ENCODE measurements at places on chromosomes 3 and 15.

DNA sequence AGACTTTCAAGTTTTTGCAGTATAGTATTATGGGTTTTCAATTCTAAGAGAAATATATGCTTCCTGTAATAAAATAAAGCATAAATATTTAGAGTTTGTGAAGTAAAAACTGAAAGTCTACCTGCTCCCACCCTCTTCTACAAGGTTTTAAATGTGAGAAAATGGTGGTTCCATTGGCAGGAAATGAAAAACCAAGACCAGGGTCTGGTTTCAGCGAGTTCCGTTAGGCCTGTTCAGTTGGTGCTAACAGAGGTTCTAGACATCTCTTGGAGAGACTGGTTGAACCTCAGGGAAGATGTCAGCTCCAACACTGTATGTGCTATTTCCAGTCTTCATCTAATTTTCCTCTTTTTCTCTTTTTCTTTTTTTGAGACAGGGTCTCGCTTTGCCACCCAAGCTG, 11.8 kb upstream of the MYO1E start:
- no peak for DNase-seq

DNA sequence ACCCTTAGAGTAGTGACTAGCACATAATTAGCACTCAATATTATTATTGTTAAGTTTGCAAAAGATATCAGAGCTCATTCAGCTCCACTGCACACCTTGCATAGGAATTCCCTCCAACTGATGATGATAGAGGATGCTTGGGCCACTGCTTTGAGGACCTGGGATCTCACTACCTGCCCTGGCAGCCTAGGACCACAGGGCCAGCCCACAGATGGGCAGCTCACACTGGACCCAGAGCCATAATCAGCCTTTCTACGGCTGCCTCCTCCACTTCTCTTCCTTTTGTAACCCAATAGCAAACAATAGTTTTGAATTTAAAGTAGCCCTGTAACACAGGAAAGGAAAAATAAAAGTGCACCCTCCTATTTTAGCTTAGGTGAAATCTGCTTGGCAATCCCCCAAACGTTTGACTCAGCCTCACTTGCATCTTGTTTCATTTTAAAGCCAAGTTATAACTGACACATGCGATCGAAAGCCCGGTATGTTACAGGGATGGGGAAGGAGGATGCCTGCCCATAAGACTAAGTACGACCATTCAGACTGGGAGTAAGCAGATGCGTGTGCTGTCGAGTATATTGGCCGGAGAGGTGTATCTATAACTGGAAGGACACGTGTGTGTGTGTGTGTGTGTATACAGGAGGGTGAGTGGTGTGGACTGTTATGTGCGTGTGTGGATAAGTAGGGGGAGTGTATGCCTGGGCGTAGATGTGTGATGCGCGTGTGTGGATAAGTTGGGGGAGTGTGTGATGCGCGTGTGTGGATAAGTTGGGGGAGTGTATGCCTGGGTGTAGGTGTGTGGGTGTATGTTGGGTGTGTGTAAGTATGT, 65.9 kb downstream of the CPN2 start:
- no peak for DNase-seq

DNA sequence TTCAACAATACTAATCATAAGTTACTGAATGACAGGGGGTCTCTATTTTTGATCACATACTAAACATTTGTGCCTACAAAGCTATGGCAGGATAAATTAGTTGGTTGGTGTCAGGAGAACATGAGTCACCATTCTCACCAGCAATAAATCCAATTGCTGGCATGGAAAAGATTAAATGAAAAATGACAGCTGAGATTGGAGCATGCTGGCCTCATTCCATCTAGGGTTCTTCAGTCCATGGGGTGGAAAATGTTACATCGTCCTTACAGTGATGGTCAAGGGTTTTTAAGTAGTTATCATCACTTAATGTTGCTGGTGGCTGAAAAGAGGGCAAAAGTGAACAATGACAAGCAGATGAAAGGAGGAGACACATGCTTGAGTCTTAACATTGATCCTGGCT, 180.1 kb upstream of the BCL6 start:
- DNase-seq = no peak

DNA sequence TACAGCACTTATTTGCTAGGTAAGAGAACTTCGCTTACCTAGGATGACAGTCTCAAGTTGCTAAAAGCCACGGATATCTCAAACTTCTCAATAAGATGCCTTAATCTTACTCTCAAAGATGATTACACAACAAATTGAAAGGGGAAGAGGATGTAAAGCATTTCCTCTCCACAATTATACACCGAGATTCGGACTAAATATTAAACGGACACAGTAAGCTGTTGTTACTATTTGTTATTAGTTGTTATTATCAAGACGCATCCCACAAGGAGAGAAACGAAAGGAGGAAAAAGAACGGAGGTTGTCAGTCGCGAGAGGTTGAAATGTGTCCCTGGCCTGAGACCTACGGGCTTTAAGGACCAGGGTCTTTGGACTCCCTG, 660 bp downstream of the ZNF106 start:
- no peak for DNase-seq

DNA sequence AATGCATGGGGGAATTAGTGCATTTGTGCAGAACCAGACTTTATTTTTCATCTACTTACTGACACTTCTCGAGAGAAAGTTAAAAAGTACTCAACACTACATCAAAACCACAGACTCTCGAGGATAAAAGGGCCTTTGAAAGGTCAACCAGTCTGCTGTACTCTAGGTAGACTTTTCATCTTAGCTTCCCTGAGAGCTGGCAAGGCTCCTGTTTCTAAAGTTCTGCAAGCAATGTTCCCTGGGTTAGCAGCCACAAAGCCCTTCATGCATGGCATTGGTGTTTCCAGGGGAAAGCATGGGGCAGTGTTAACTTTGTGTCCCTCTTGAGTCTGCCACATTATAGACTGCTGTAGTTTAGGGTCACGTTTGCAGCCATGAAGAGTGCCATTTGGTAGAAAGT, 106.4 kb upstream of the PFN2 start:
- no peak for DNase-seq

- no peak for DNase-seq
These were observed 11.2 kb downstream of the TMOD3 start for GRCh38 chr15:51840692-51841091.

DNA sequence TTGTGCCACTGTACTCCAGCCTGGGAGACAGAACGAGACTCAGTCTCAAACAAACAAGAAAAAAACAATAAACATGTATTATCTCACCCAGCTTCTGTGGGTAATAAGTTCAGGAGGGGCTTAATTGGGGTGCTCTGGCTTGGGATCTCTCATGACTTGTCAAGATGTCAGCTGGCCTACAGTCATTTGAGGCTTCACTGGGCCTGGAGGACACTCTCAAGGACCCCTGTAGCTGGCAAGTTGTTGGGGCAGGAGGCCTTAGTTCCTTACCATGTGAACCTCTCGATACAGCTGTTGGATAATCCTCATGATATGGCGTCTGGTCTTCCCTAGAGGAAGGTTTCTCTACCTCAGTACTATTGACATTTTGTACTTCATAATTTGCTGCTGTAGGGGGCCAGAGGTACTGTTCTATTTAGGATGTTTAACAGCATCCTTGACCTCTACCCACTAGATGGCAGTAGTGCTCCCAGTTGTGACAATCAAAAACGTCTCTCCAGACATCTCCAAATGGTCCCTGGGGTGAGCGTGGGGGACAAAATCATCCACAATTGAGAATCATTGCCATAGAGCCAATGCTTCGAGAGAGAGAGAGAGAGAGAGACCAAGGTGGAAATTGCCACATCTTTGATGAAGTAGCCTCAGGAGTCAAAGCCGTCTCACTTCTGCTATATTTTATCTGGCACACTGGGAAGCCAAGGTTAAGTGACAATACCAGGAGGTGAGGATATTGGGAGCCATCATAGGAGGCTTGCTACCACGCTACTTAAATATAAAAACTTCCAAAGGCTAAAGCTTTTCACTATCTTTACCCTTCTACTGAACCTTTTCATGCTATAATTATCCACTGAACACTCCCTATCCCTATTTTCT, 23.9 kb upstream of the SLTM start:
- peak; percentile 6 for DNase-seq

DNA sequence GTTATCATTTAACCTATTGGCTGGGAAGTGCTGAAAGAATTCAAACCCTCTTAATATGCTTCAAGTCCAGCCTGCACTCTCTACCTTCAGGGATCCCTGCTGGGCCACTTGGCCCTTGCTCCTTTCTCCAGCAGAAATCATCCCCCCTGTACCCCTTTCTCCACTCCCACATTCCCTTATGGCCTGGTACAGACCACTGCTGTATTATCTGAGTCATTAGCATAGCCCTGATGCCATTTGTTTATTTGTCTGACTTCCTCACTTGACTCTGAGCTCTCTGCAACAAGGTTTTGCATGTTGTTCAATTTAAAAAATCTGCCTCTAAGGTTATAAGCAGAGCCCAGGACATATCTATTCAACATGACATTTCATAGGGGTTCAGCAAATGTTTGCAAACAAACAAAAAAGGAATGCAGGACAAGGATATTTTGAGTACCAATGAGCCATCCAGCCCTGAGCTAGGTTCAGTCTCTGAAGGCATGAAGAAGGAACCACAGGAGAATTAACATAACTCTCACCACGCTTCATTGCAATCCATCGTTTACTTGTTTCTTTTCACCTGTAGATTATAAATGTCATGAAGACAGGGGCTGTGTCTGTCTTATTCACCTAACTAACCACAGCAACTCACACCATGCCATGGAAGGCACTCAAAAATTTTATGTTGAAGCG, 26.6 kb upstream of the HES1 start:
- no peak for DNase-seq

- DNase-seq = no peak
These were observed 119.4 kb downstream of the LIPC start for GRCh38 chr15:58551084-58551763.

- DNase-seq = no peak
These were observed 144.9 kb downstream of the EDEM1 start for GRCh38 chr3:5332270-5332956.

DNA sequence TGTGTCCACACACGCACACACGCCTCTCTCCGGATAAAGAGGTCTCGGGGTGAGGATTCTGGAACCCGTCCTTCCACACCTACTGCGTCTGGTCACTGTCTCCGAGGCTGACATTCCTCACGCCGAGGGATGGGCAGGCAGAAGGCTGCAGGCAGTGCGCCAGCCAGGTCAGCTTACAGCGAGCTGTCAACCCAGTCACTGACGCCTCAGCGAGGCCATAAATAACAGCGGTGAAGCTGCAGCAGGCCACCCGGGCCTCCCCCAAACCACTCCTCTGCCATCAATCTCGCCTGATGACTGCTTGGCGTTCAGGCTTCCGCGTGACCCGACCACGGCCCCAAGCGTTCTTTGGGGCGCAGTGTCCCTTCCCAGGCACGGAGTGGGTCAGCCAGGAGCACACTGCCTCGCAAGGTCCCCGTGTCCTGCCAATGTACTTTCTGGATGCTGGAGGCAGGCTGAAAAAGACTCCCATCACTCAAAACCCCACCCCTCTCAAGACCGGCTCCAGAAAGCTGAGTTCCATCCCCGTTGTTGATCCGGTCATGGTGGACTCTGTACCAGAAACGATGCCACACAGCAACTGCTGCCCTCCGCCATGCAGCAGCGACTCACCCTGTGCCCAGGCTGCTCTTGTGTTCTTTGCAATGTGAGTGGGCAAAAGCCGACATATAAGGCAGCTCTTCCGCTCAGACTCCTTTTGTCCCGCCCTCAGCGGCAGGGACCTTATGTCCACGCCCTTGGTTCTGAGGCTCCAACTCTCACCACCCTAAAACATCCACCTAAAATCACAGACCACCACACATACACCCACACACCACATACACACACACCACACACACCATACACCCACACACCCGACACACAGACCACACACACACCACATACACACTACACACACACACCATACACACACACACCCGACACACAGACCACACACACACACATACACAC, 27.1 kb downstream of the CPN2 start:
- DNase-seq = no peak

- DNase-seq = no peak
These were observed 29.7 kb downstream of the ARNT2 start for GRCh38 chr15:80433836-80434235.

- DNase-seq = no peak
These were observed 8.3 kb downstream of the PSTPIP1 start for GRCh38 chr15:77002954-77003912.

GRCh38 chr15:60620708-60621107, 141.8 kb upstream of the ICE2 start:
- no peak for DNase-seq

DNA sequence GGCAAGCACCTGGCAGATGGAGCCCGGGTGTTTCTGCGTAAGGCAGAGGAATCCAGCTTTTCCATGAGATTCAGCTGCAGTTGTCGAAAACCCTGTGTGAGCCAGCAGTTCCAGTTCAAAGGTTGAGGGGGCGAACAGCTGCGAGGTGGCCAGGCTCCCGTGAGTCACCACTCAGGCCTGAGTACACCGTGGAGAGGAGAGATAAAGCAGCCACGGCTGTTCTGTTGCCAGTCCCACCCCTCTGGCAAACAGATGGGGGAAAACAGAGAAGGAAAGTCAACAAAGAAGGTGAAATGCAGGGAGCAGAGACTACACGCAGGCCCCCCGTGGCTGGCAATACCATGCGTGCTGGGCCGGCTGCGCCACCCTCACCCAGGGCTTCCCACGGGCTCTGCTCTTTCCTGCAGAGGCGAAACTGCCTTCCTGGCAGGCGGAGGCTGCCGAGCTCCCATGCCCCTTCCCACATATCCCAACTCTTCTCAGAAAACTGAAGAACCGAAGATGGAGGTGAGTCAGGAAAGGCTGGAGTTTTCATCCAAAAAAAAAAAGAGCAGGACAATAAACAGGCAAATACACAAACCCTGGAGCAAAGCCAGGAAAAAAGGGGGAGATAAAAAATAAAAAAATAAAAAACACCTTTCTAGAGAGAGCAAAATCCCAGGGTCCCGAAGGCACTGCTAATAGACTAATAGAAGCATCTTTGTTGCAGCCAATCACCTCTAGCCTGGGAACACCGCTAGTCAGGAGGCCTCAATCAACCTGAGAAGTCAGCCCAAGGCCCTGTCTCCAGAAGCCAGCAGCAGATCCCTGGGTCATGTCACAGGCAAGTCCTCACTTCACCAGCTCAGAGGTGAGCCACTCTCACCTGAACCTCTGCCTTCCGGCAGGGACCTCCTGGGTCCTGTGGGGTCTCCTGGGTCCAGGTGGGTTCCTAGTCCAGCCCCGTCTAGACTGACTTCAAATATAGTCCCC, 37.7 kb downstream of the FAM174B start:
- DNase-seq = no peak

- DNase-seq = no peak
These were observed 1.6 kb downstream of the PHGR1 start for GRCh38 chr15:40352281-40352901.

- no peak for DNase-seq
These were observed 18.2 kb downstream of the SENP8 start for GRCh38 chr15:72136170-72137051.

DNA sequence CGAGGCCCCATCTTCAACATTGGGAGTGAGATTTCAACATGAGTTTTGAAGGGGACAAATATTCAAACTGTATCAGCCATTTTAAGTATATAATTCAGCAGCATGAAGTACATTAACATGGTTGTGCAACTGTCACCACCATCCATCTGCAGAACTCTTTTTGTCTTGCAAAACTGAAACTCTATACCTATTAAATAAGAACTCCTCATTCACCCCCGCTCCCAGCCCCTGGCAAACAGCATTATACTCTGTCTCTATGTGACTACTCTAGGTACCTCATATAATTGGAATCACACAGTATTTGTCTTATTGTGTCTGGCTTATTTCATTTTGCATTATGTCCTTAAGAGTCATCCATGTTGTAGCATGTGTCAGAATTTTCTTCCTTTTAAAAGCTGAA, 110.1 kb downstream of the MAP2K5 start:
- DNase-seq = no peak

GRCh38 chr3:67685499-67685898, 31.1 kb upstream of the SUCLG2 start:
- no peak for DNase-seq

GRCh38 chr15:34366271-34367065, 528 bp downstream of the LPCAT4 start:
- DNase-seq = peak; percentile 30

GRCh38 chr3:50385754-50386153, 26.4 kb upstream of the TMEM115 start:
- DNase-seq = no peak

All from NCI-H187 (cell line).